ENCODE measurements at places on chromosomes 12 and 14.

GRCh38 chr12:5817246-5817645, 127.8 kb downstream of the ANO2 start:
- no peak for DNase-seq

DNA sequence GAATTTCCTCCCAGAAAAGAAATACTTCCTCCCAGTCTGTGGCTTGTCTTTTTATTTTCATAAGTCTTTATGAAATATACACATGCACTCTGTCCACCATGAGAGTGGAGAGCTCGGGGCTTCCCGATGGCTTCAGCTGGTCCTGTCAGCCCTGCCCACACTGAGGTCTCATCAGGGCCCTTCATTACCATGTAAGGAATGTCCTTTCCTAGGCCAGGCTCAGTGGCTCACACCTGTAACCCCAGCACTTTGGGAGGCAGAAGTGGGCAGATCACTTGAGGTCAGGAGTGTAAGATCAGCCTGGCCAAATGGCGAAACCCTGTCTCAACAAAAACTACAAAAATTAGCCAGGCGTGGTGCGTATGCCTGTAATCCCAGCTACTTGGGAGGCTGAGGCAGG, 77.0 kb downstream of the CPSF2 start:
- DNase-seq, result no peak

DNA sequence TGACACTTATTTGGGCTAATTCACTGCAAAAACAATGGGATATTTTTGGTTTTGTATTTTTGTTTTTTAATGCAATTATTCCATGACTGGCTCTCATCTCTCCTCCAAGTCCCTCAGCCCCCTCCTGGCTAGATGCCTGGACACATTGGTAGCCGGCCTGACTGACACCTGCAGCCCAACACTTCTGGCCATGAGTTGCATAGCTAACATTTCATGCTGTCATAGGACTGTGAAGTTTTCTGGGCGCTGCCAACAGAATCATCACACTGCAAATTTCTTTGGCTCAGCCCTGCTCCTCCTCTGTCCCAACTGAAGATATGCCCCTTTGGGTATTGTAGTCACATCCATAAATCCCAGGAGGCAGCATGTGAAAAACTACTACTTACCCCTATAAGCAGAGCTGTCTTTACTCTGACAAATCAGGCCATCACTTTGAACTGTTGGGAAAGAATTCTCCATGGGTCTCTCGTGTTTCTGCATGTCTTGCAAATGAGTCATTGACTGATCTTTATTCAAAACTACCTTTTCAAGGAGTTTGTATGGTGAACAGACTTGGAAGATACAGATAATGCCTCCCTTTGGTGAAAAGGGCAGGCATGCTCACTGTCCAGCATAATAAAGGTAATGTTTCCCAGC, 126.7 kb upstream of the LGR5 start:
- no peak for DNase-seq

DNA sequence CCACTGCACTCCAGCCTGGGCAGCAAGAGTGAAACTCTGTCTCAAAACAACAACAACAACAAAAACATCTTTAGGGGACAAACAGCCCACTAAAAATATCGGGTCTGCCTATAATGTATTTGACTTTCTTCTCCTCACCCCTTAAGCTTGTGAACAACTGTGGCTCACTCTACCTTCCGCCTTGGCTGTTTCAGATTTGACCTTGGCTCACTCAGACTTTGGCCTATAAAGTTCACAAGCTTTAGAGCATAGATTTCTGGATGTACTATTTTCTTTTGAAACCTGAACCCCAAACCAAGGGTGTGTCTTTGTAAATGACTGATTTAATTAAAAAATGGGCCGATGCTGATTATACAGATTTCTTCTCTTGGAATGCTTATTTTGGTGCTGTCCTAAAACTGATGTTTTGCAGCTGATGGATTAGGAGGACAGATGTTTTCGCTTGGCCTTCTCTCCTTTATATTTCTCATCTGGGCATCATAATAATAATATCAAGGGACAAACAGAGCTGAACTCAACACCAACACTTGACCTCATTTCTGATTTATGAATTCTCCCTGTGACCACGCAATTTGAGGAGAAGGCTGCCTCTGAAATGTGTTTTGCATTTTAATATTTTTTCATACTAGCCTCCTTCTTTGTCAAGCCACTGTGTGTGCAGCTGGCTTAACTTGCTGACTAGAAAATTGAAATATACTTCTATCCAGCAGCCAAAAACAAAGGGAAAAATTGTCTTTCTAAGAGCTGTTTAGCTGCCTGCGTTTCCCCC, 40.2 kb upstream of the RASSF3 start:
- no peak for DNase-seq

GRCh38 chr12:8773461-8773860, 49.0 kb upstream of the A2ML1 start:
- no peak for DNase-seq

DNA sequence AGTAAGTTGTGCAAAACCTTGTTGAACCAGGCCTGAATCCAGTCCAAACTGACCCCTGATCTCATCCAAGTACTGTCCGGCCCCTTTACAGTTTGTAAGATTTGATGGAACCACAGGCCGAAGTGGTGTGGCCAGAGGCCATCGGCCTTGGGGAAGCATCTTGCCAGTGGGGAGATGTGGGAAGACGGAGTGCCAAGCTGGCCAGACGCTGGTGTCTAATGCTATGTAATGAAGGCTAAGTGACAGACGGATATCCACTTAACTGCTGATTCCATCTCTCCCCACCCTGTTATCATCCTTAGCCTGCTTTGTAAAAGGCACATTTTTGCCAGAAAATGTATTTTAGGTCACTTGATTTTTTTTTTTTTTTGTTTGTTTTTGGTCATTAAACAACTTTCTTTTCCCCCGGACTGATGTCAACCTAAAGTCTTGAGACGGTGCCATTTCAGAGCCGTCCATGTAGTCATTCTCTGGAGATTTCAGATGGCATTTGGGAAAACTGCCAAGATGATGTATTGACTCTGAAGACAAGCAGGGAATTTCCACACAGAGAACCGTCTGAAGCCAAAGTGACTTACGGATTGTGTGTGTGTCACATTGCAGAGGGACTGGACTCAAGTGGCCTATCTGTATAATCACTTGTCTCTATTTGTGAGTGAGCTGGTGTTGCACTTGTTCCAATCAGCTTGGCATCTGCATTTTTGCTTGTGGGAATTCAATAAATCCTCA, 86.5 kb upstream of the MANSC4 start:
- no peak for DNase-seq

- DNase-seq, result peak; percentile 37
Measured at GRCh38 chr12:95918194-95918993, 24.0 kb downstream of the CCDC38 start.
